Putamen (tissue), 1 donor: ENCODE measurements at places on chromosomes 6 and 20.

DNA sequence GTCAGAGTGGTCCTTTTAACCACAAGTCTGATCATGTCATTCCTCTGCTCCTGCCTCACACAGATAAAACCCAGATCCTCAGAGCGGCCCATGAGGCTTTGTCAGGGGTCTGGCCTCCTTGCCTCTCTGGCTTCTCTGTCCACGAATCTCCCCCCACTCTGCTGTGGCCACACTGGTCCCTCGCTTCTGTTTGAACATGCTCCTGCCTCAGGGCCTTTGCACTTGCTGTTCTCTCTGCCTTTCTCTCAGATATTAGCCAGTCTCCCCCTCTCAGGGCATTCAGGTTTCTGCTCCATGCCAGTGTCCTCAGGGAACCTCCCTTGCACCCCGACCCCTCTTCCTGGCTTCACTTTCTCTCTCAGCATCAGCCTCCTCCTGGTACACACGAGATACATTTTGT is 518.5 kb downstream of the PREX1 start:
- no peak for DNase-seq

- no peak for DNase-seq
Observed at GRCh38 chr6:25558155-25558817, 93.7 kb upstream of the SCGN start.

- no peak for DNase-seq
Observed at GRCh38 chr6:22248513-22249308, 48.1 kb downstream of the PRL start.

DNA sequence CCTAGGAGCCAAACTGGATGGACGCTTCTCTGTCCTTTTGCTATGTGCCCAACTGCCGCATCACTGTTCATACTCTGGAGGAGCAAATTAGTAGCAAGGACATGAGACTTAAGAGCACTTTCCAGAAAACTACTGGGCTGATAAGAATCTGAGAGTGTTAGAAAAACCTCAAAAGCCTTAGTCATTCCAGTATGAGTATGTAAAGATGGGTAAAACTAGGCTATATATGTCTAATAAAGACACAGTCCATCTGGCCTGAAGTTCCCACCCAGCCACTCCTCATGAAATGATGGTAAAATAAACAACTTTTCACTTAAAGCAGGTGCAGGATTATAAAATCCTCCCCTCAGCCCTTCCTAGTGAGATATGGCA is 30.6 kb downstream of the SHLD1 start:
- no peak for DNase-seq

DNA sequence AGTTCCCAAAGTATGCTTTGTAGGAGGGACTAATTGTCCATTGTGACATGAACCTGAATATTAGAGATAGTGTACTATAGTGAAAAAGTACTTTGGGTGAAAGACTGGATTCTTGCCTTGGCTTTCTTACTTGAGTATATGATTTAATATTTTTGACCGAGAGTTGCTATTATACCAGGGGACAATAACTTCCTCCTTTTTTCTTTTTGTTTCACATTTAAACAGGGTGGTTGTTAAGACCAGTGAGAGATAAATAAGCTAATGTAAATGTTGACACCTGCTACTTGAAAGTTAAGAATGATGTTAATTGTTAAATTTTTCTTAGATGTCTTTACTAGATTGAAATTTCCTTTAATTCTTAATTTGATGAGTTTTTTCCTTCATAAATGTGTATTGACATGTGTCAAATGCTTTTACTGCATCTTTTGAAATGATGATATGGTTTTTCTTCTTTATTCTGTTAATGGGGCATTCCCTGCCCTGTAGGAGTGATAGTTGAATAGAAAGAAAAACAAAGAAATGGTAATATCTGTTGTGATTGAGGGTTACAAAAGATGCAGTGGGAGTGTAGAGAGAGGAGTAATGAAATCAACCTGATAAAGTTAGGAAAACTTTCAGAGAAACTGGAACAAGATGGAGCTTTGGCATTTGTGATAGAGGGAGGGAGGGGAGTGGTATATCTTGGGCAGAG is 48.4 kb downstream of the ZFAND3 start:
- DNase-seq, result no peak

DNA sequence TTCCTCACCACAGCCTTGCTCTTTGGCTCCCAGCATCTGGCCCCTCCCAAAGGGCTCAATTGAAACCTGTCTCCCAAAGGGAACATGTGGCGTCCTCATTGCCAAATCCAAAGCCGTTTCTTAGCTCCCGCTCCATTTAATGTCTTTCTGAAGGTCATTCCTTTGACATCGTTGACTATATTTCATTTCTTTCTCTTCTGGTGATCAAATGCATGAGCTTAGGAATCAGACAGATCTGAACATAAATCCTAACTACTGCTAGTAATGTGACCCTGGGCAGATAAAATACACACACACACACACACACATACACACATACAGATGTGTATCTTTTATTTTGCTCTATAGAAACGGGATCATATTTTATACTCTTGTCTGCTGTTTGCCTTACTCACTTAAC is 964.7 kb upstream of the FLRT3 start:
- no peak for DNase-seq

DNA sequence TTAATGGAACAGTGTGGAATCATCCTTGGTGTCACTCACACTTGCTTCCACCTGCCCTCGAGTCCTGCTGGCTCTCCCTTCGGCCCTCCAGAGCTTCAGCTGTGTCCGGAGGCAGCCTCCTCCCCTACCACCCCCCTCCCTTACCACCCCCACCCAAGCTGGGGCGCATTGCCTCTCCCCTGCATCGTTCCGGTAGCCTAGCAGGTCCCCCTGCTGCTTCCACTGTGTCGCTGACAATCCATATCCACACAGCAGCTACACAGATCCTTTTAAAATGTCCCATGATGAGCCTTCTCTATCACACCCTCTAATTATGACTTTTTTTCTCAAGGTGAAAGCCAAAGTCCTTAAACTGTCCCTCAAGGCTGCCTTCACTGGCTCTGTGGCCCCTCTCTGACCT is 117.6 kb downstream of the TIAM2 start:
- no peak for DNase-seq

GRCh38 chr6:34072727-34073126 is 73.2 kb downstream of the GRM4 start:
- no peak for DNase-seq

DNA sequence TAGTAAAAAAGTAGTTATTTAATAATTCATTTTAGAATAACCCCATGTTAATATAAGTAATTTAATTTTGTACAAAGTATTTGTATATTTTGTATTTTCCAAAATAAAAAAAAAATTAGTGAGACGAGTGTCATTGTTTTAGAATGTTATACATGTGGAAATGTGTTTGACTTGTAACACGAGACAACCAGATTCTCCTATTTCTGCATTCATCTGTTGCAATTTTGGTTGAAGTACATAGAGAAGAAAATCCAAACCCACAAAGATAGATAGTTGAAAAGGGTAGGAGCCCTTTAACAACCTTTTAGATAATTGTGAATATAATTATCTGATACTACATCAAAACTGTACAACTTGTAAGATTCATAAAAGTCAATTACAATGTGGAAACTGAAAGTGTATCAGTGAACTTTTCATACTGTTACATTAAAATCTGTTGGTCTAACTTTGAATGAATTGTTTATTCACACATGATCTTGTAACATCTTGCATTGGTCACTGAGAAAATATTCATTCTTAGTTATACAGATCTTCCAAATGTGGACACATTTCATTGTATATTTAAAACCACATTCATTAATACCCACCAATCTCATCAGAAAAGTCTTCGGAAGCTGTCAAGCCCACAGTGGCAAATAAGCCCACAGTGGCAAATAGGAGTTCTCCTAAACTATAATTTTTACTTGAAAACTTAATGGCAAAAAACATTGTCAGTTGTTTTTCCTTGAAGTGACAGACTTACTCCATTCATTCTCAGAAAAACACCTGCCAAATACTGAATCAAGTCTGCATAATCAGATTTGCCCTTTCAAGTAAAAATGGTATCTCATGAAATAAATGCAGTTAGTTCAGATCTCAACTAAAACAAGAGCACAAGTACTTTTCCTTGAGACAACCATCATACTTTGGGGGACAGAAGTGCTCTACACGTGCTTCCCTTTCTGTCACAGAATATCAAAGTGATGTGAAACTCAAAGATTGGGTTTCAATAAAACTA is 52.8 kb downstream of the FKBP5 start:
- no peak for DNase-seq

GRCh38 chr20:17964073-17964472 is 4.5 kb downstream of the SNX5 start:
- no peak for DNase-seq

DNA sequence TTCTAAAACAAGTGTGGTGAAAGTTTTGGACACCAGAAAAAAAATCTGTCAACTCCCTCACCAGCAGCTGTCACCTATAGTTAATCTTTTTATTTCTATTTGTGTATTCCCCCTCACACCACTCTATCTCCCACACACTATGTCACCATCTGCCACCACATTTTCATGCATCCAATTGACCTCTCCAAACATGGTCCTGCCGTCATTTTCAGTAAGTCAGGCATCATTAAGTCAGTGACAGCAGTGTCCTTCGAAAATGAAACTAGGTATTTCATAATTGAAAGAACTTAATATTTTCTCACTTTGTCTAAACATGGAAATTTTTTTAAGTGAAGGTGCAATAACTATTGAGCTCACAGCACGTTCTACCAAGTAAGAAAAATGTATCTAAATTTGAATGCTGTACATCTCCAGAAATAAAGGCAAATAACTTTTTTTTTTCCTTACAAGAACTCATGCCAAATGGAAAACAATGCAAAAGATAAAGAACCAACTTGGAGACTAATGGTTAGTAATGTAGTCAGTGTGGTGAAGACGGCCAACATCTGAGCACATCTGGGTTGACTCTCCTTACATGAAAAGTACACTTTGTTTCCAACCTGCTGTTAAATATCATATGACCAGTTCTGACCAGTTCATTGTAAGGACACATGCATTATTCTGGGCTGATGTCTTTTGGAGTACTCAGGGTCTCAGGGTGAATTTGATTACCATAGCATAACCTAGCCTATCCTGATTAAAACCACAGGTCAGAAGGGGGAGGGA is 623.3 kb upstream of the MANEA start:
- DNase-seq, result no peak

DNA sequence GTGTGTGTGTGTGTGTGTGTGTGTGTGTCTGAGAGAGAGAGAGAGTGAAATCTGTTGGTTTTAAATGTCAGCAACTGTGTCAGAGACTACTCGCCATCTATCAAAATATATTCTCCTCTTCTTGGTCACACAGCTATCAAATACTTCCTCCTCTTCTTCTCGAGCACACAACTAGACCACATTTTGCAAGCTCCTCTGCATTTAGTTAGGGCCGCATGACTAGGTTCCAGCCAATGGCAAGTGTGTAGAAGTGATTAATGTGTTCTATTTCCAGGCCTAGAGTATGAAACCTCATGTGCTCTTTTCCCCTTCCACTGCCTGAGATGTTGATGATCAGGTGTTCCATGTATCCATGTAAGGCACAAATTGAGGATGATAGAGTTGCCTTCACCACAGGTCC is 278.5 kb upstream of the MARCKS start:
- DNase-seq, result no peak

DNA sequence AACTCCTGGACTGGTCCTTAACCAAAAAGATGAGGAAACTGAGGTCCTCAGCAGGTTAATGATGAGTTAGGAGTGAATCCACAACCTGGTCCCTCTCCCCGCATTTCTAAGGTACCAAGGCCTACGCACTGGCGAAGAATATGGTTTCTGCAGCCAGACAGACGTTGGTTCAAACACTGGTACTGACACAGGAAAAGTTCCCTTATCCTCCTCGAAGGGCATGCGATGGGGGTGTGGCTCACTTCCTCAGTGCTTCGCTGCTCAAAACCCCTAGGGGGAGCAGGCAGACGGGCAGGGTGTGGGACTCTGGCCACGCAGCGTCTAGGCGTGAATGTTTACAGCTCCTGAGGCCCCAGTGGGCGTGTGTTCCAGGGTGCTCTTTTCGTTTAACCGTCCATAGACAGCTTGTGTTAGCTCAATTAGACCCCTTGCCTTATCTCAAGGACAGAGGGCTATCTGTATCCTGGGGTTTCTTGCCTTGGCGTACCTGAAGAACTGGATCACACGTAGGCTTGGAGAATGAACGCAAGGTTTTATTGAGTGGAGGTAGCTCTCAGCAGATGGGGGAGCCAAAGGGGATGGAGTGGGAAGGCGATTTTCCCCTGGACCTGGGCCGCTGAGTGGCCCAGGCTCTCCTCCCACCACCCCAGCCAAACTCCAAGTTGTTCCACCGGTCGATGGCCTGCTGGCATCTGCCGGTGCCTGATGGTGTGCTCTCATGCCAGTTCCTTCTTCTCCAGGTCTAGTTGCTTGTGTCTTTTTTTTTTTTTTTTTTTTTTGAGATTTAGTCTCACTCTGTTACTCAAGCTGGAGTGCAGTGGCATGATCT is 31.8 kb upstream of the PTPN1 start:
- no peak for DNase-seq

DNA sequence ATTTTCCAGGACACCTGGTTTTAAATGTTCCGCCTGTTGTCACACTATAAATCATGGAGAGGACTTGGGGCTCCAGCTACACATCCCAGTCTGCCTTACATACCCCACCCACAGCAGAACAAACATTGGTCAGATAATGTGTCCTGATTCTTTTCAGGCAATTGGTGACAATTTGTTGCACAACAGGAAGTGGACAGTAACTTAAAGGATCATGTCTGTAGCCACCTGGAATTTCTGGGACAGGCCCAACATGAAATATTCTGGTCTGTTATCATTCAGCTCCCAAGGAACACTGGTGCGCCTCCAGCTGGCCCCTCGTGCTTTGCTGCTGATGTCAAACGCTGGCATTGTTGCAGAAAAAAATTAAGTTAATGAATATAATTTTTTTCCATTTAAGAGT is 117.2 kb downstream of the SOBP start:
- DNase-seq, result no peak

GRCh38 chr6:151100326-151100725 is 139.4 kb upstream of the AKAP12 start:
- DNase-seq, result no peak

DNA sequence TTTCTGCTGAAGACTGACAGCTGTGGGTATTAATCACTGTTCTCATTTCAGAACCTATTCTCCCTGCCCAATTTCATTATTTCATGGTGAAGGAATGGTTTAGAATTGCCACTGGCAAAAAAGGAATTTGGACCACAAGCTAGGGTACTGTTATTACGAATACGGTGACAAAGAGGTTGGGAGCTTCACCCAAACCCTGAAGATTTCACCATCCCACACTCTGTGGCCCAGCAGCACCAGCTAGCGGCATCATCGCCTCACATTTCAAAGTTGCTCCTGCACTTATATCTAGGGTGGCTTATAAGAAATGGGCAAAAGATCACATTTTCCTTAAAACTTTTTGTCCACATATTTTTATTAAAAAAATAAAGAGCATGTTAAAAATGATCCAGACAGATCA is 236.1 kb downstream of the SYNDIG1 start:
- no peak for DNase-seq

- no peak for DNase-seq
Observed at GRCh38 chr6:56484669-56485068, 158.0 kb downstream of the DST start.
